ENCODE measurements at places on chromosomes 1 and 21. TPM values are rescaled to one million over a fixed set of nuclear protein-coding genes. Genes with fewer than 3 reads are reported as not detected.
A peak's percentile ranks its signal among the peaks of the same experiment; 100 is the strongest.

GRCh38 chr1:212565571-212566305, 42.8 kb upstream of the ATF3 start:
- H3K4me1 ChIP-seq: peaks cover 46% of the 10 kb centered on the region
- DNase-seq: peak; percentile 30
- peak overlapping the region; percentile 92 for H3K27ac ChIP-seq
- no peaks in the 10 kb centered on the region for H3K36me3 ChIP-seq
- peak overlapping the region; percentile 93 for H3K4me3 ChIP-seq

GRCh38 chr1:208606959-208607358, 362.8 kb upstream of the PLXNA2 start:
- no peak overlapping the region for H3K27ac ChIP-seq
- peaks cover 19% of the 10 kb centered on the region for H3K4me1 ChIP-seq
- H3K27me3 ChIP-seq: peaks cover 24% of the 10 kb centered on the region
- no peak for DNase-seq
- H3K36me3 ChIP-seq: no peaks in the 10 kb centered on the region

GRCh38 chr1:42983253-42983652, 24.6 kb upstream of the SLC2A1 start:
- H3K4me1 ChIP-seq: no peaks in the 10 kb centered on the region
- DNase-seq: no peak
- no peak overlapping the region for H3K27ac ChIP-seq

Gene S100A14
- 1.4 TPM for total RNA-seq

Measured in activated T-cell treated with anti-CD3 and anti-CD28 coated beads, Interleukin-2, amount 50 U/mL, for 72 hours (primary cell).